CD14-positive monocyte (primary cell): ENCODE measurements at places on chromosomes 2 and 18. TPM values are rescaled to one million over a fixed set of nuclear protein-coding genes. Genes with fewer than 3 reads are reported as not detected.
A peak's percentile ranks its signal among the peaks of the same experiment; 100 is the strongest.

- no peak for DNase-seq
Measured at GRCh38 chr2:19775838-19776237, 125.9 kb downstream of the TTC32 start.

DNA sequence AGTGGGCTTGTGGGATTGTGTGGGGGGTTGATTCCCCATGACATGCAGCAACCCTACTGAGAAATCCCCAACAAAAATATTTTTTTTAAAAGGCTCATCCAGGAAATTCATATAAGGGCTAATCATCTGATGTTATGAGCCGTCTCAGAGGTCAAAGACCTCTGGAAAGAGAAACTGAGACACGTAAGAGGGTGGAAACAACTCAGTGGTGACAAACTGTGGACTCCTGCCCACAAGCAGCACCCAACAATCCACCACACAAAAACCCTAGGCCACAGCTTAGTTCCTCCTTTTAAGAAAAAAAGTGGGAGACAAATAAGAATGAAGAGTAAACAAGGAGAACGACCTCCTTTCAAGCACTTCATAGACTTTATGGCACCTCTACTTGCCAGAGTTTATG, 1096.1 kb upstream of the NRXN1 start:
- DNase-seq: no peak

DNA sequence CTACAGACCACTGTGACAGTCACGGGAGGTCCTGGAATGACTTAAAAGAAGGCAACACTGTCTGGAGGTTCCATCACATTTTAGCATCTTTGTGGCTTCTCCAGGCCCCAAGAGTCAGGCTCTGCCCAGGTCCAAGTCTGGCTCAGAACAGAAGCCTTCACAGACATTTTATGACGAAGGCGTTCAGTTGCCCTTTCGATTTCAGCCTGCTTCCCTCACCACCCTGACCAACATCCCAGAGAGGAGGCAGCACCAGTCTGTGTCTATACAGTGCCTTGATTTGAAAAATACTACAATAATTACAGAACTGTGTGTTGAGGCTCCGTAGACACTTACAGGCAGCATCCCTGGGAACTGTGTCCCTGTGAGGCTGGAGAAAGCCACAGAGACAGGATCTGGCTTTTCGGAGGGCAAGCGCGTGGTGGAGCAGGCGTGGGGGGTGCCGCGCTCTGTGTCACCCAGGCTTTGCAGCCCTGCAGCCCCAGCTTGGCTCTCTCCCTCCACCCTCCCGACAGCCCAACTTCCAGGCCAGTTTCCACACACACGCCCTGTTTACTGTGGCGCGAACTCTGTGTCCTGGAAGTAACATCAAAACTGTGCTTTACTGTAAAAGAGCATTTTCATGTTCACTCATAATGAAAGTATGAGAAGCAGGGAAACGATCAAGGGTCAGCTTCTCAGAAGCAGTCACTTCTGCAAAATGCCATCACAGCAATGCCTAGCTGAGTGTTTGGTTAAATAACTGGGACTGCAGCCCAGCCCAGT, 153.5 kb upstream of the ALKAL2 start:
- DNase-seq: no peak

DNA sequence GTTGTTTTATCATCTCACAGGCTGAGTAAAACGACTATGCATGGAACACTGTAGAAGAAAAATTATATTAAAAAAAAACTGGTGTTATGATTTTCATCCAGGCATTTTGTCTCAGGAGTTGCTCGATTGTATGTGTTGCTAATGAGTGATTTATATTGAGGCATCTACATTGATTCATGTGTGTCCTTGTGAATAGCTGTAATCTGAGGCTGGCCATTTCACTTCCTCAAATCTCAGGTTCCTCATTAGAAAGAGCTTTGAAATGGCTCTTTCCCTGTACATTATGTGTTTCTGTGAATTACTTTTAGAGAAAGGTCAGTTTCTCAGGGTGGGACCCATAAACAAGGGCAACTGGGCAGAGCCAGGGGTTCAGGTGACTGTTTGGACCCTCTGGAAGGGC, 2.3 kb downstream of the IL18R1 start:
- peak; percentile 57 for DNase-seq

DNA sequence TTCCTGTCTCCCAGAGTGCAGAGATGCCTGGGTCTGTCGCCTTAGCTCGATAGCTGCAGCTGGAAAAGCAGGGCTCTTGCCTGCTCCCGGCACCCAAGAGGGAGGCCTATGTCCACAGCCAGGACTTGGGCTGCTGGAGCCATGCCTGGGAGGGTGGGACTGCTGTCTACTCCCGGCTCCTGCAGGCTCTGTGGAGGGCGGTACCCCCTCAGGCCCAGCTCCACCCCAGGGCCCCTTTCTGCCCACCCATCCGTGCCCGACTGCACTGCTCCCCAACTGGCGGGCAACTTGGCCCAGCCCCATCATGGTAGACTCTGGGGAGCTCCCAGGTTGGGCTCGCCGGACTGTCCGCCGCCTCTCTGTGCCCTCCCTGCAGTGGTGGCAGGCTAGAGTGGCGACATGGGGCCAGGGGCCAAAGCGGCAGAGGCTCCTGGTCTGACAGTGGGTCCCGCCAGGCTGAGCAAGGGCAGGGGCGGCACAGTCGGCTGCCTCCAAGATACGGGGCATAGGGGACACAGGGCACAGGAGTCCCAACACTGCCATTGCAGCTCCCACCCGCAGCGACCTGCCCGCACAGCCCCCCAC, 901.0 kb downstream of the CCDC85A start:
- no peak for DNase-seq

DNA sequence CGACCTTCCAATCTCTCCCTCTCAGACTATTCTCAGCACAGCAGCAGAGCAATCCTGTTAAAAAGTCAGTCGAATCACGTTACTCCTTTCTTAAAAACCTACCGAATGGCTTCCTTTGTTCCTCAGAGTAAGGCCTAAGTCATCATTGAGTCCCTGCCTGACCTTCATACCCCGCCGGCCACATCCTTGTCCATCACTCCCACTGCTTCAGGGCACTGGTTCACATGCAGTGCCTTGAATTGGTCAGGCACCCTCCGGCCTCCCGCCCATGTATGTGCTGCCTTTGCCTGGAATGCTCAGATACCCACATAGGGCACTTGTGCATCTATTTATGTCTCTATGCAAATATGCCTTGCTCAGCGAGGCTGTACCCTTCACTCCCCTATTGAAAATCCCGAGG, 206.4 kb downstream of the DLGAP1 start:
- no peak for DNase-seq

- DNase-seq: peak; percentile 56
Measured at GRCh38 chr2:26298638-26299393, 47.1 kb upstream of the SELENOI start.

Gene G6PC2
- polyA plus RNA-seq: not detected

Gene ADCY3
- polyA plus RNA-seq: 3.5 TPM

Gene UGT1A10
- polyA plus RNA-seq: not detected
